ENCODE measurements at places on chromosomes 1 and 21.

DNA sequence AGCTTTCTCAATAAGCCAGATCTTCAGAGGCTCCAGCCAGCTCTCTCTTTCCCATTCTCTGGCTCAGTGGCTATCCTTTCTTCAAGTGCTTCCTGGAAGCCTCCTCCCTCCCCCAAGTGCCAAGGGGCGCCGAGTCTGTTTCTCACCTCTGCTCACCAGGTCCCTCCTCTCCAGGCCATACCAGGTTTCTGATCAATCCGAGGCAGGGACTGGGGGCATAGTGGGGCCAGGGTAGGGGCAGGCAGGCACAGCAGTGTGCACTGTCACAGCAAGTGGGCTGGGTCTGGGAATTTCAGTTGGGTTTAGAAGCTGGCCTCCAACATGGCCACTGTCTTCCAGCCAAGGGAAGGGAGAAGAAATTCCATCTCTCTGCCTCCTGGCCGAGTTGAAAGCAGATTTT lies 56.5 kb downstream of the NAV1 start:
- DNase-seq = no peak

DNA sequence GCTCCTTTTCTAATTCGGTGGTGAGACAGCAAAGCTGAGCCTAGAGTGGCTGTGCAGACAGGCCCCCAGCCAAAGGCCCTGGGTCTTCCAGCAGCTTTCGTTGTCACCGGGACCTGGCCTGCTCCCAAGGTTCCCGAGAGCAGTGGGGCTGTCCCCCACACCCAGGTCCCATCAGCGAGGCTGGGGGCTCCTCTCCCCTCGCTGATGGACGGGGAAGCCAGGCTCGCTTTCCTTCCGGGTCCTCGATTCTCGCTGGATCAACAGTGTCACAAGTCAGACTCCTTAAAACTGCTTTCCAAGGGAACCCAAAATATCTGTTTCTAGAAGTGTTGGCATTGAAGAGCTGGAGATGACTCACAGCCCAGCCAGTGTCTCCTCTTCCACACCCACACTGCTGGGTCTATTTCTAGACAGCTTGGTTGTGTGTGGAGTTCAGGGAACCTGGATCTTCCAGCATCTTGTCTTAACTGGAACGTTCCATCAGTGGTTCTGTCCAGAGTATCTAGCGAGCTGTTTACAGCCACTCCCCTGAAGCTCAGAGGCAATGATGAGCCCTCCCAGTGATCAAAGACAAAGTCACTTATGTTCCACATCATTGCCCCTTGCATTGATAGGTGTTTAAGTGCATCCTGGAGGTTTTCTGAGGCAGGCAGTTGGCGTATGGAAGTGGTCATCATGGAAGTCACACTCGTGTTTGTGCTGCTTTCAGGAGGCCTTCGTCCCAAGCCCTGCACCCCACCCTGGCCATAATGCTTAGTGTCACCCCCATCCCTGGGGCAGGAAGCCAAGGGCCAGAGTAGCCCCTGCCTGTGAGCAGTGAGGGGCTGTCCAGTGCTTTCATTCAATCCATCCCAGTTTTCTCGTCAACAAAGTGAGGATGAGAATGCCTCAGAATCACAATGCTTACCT lies 35.2 kb downstream of the RRP1 start:
- no peak for DNase-seq

GRCh38 chr1:229087339-229087738 lies 183.6 kb upstream of the RAB4A start:
- no peak for DNase-seq

GRCh38 chr1:224563666-224564065 lies 52.5 kb upstream of the CNIH3 start:
- DNase-seq = no peak

DNA sequence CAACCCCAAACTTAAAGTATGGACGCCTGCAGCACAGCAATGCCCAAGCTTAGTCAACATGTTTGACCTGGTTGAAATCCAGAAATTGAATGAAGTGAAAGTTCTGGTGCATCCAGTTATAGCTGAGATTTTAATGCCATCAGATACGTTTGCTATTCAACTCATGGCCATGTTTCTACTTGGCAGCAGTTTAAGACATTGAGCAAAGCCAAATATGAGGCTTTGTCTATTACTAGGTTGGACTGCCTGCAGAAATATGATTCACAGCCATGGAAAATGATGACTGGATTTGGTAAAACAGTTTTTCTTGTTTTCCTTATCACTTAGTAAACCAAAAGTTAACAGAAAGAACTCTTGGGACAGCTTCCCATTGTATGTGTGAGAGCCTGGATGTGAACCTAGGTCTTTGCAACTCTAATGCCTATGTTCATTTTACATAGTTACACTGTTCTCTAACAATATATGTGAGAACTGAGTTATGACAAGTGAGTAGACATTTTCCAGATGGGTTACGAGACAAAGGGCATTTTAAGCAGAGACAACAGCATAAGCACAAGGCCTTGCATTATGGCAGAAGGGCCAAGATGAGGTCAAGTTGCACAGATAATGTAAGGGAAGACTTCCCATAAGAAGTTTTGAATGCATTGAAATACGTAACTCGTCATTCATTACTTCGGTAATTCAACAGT lies 32.4 kb upstream of the MYSM1 start:
- no peak for DNase-seq

DNA sequence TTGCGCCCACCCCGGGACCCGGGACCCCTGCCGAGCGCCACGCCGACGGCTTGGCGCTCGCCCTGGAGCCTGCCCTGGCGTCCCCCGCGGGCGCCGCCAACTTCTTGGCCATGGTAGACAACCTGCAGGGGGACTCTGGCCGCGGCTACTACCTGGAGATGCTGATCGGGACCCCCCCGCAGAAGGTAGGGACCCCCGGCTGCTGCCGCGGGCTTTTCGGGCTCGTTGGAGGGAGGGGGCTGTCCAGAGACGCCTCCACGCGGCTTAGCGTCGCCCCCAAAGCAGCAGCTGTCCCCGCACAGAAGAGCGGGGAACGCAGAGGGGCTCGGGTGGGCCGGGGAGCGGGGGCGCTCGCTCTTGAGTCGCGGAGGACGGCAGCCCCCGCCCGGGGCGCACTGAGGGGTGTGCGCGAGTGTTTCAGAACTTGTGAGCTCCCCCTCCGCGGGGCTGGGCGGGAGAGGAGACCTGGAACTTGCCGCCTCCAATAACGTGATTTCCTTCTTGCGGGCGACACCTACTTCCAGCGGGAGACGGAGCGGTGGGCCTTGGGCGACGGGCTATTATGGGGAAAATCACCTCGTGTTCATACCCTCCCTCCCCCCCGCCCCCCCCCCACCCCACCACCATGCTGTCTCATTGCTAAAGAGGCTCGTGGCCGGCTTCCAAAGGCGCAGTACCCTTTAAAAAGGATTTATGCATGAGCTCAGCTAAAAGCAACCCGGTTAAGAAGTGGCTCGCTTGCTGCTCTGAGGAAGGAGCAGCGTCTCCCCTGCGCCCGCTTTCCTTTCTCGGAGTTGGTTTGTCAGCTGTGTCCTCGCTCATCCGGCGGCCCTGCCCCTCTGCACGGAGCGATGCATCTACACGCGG lies 664 bp downstream of the BACE2 start:
- no peak for DNase-seq

DNA sequence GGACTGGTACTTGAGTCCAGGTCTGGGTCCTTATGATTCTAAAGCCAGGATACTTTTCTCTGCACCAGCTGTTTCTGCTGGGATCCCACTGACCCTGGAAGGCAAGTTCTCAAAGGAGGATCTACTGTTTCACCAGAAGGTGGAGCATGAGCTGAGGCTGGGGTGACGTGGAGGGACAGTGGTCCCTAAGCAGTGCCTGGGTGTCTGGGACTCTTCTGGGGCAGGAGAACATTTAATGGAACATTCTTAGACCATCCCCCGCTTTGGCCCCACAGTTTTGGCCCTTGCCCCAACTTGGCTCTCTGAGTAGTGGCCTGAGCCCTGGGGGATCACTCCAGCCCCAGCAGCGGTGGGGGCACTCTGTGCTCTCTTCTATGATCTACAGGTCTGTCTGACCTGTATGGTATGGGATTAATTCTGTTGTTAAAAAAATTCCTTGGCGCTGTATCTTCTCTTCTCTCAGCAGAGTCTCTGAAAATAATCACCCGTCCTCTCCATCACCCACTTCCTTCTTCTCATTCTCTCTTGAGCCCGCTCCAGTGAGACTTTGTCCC lies 60.3 kb upstream of the CSF3R start:
- DNase-seq = no peak

DNA sequence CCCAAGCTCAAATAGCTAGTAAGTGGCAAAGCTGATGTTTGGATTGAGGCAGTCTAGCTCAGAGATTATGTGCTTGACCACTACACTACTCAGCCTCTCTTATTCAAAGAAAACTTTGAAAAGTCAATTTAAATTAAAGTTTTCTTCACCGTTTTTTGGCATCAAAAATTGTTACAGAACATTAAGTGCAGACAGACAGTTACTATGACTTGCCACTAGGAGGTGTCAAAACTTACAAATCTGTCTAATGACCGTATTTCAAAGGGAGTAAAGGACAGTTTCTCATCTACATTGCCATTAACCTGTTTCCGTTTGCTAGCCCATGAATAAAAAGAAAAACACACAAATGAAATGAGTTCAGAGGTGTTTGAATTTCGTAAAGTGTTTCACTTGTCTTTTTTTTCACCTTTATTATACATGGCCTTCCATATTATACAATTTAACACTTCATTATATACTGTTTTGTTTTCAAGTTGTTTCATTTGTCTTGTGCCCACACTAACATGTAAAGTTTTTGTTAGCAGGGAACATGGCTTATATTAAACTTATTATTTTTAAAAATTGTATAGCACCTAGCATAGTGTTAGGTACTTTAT lies 57.4 kb upstream of the MTF2 start:
- DNase-seq = no peak

- no peak for DNase-seq
These were observed 2.0 kb downstream of the PI4KB start for GRCh38 chr1:151325231-151325630.

DNA sequence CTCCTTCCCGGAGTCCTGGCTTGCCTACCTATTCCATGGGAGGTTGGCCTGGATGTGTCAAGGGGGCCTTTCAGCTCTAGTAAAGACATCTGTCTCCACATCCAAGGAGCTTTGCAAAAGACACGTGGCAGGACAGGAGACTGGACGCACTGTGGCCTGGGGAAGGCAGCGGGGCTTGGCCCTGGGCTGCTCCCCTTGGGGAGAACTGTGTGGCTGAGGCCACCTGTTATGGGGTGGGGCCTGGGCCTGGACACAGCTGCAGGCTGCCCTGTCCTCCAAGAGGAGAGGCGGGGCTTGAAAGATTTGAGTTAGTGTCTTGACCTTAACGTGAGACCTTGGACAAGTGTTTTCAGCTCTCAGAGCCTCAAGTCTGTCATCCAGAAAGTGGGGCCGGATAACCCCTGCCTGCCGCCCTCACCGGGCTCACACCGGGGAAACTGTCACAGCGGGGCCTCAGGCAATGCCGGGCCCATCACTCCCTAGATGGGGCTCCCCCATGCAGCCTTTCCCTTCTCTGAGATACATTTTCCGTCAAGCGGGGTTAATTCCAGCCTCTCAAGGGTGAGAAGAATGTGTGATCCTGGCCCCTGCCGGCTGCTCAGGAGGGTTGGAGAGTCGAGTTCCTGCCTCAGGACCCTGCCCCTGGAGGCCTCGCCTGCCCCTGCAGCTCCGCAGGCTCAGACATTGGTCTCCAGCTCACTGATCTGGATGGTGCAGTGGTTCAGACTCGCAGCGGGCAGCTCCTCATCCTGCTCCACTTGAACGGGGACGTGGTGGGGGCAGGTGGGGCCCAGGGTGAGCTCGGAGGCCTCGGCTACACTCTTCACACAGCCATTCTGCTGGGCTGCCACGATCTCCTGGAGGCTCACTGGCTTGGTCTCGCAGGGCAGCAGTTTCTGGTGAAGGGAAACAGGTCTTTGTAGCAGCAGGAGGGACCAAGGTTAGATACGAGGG lies 25.6 kb downstream of the PODN start:
- no peak for DNase-seq

GRCh38 chr1:33012165-33012564 lies 24.5 kb downstream of the AK2 start:
- no peak for DNase-seq

GRCh38 chr1:234065794-234066447 lies 161.4 kb downstream of the SLC35F3 start:
- peak; percentile 54 for DNase-seq

- no peak for DNase-seq
These were observed 22.4 kb downstream of the EDN2 start for GRCh38 chr1:41461790-41462679.

DNA sequence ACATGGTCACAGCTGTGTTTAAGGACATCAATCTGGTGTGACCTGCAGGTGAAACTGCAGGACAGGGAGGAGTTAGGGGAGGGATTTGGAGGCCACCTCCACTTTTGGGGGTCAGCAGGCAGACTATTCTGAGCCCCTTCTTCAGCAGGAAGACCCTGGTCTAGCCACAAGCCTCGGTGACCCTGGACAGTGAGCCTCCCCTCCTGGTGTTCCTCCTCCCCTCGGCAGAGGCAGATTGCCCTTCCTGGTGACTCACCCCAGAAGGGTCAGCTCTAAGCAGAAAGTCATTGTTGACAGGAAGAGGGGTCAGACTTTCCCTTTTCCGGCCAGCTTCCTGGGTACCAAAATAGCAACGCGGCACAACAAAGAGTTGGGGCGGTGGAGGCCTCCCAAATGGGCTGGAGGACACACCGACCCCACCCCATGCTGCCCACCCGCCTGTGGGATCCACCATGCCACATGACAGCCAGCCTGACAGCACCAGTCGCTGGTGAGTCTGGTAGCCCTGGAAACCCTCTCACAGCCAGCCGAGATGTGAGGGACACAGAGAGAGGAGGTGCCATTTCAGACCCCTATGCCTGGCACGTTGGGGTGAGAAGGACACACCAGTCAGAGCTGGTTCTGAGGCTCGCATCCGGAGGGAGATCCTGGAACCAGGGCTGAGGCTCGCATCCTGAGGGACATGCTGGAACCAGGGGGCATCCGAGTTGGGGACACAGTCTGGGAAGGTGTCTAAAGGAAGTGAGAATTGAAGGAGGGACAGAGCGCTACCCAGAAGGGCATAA lies 14.7 kb upstream of the CSF1 start:
- no peak for DNase-seq

GRCh38 chr1:185316163-185317033 lies 645 bp downstream of the IVNS1ABP start:
- peak; percentile 73 for DNase-seq

- DNase-seq = no peak
These were observed 180.0 kb upstream of the HMGB4 start for GRCh38 chr1:33683913-33684312.

DNA sequence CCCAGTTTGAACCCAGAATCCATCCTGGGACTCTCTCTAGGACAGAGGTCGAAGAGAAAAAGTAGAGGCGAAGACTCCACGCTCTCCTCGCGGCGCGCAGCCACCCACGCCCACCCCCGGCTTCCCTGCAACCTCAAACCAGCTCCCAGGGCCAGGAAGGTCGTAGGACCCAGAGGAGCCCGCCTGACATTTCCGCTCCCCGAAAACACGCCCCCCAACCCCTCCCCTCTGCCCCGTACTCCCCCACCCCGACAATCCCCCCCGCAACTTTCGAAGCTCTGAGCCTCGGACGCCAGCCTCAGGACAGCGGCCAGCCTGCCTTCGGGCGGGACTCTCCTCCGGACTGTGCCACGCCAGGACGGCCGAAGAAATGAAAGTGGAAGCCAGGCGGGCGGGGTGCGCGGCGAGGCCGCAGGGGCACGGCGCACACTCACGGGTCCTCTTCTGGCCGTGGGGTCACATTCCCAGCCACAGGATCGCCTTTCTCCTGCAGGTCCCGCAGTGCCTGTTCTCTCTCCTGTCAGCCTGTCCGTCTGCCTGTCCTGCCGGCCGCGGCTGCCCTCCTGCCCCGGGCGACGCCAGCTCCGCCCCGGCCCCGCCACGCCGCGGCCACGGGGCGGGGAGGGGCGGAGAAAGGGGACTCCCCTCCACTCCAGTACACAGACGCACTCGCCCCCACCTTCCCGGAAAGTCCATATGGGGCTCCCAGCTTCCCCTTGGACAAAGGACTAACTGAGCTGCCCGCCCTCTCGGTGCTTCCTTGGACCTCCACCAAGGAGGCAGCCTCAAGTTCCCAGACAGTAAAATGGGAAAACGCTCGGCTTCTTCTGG lies at the start of gene MOB3C:
MOB3C (minus strand) TSS at position 535 of the 831 bp plus-strand sequence. CDS start 3,490 bp downstream, outside the sequence.
- DNase-seq = no peak

All from NCI-H2107 (cell line).